ENCODE measurements at places on chromosomes 6 and 20.

- no peak for DNase-seq
Observed at GRCh38 chr6:6816716-6817115, 228.2 kb downstream of the LY86 start.

DNA sequence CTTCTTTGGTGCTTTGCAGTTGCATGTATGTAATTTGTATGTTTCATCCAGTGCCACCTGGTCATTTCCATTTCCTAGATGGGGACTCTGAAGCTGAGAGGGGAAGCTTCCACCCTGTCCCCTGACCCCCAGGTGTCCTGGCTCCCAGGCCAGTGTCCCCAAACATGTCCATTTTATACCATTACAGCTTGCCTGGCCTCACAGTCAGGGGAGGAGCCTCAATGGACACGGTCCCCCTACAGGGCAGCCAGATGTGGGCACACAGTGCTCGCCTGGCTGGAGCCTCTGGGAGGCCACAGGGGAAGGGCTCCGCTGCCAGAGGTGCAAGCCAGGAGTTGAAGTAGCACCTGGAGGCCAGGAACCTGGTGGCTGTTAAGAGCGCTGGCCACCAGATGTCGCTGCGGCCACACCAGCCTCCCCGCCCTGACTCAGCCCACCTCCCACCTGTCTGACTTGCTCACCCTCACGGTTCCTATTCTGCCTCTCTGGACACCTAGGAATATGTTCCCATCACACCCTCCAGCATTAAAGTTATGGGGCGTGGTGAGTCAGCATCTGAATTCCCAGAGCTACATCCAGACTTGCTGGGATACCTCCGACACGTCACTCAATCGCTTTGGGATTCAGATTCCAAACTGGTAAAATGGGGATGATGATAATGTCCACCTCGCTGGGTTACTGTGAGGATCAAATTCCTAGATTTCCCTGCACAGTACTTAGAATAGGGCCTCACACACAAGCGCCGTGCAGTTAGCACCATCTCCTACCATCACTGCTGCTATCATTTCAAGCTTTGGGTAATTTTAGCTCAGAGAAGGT, 107.4 kb downstream of the SULF2 start:
- DNase-seq: no peak

DNA sequence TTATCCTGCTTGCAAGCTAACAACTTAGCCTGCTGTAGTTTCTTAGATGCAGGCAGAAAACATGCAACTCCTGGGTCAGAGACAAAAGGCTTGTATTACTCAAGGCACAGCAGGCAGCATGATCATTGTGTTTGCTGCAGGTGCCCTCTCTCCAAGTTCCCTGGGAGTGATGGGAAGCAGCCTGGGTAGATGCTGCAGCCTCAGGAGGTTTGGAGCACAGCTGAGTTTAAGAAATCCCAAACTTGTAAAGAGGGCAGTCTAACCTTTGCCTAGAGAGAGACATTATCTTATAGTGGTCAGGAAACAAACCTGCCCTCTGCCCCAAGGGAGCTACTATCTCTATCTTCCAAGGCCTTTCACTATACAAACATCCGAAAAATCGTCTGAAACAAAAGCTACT, 61.1 kb downstream of the PFDN4 start:
- no peak for DNase-seq

DNA sequence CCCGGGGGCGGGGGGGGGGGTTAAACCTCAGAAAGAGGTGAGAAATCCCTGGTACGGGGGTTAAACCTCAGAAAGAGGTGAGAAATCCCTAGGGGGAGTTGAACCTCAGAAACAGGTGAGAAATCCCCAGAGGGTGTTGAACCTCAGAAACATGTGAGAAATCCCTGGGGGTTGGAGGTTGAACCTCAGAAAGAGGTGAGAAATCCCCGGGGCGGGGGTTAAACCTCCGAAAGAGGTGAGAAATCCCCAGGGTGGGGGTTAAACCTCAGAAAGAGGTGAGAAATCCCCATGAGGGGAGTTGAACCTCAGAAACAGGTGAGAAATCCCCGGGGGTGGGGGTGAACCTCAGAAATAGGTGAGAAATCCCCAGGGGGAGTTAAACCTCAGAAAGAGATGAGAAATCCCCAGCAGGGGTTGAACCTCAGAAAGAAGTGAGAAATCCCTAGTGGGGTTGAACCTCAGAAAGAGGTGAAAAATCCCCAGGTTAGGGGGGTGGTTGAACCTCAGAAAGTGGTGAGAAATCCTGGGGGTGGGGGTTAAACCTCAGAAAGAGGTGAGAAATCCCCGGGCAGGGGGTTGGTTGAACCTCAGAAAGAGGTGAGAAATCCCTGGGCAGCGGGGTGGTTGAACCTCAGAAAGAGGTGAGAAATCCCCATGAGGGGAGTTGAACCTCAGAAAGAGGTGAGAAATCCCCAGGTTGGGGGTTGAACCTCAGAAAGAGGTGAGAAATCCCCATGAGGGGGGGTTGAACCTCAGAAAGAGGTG, 87.4 kb downstream of the PLG start:
- no peak for DNase-seq

GRCh38 chr6:10341605-10342004, 73.3 kb downstream of the TFAP2A start:
- DNase-seq: no peak

- DNase-seq: peak; percentile 2
Observed at GRCh38 chr6:129402244-129402643, 307.7 kb downstream of the ARHGAP18 start.

DNA sequence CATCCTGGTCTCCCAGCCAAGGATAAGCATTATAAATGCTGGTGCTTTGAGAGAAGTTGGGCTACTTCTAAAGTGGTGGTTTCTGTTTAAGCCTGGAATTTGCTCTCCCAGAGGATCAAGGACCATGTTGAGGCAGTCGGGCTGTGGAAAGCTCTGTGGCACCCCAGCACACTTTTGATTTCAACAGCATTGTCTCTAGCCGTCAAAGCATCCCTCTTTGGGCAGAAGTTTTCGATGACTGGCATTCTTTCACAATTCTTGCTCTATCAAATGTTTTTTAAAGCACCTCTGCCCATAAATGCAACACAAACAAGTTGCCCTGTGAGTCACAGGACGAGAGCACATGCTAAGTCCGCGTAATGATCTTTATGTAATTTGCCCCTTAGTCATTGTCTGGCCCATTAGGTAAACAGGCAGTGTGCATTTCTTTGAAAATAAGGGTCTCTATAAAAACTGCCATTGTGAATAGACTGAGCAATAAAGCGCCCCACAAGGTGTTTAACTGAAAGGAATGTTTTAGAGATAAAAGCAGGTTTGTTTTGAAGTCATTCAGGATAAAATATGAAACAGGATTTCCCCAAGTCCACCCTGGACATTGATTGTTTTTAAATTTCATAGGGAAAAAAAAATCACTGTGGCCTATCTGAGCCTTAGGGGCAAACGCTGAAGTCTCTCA, 44.7 kb upstream of the FOXQ1 start:
- no peak for DNase-seq

- DNase-seq: no peak
Observed at GRCh38 chr20:59016795-59017492, 2.3 kb upstream of the TUBB1 start.

GRCh38 chr6:26457264-26457805, 420 bp upstream of the BTN2A1 start:
- DNase-seq: peak; percentile 11

- DNase-seq: no peak
Observed at GRCh38 chr6:99951016-99951805, 42.8 kb downstream of the MCHR2 start.

GRCh38 chr6:160112628-160113299, 8.9 kb upstream of the SLC22A1 start:
- DNase-seq: no peak

- DNase-seq: no peak
Observed at GRCh38 chr20:45552456-45552855, 5.3 kb upstream of the EPPIN start.

DNA sequence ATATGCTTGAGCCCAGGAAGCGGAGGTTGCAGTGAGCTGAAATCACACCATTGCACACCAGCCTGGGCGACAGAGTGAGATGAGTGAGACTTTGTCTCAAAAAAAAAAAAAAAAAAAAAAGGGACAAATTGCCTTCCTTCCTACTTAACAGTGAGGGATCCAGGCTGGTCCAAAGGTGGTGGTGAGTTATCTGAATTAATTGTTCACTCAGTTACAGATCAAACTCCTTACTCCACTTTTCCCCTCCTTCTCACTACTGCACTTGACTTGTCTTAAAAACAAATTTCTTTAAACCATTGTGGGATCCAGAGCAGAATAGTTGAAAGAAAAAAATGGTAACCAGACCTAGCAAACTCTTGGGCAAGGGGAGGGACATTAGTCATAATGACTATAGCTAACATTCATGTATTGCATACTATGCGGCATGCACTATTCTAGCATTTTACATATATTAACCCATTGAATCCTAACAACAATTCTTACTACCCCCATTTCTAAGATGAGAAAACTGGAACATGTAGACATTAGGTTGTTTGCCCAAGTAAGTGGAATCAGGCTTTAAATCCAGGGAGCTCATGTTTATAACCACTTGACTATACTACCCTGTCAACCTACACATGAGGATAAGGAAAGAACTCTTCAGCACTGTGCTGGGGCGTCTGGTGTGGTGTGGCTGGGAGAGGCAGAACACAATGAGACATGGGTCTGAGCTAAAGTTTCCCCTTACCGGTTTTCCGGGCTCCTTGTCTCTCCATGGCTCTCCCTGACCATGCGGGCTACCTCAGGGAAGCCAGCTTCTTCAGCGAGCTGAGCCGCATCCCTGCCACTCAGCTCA, 1.5 kb downstream of the GPANK1 start:
- DNase-seq: no peak

GRCh38 chr6:43491750-43492661, 14.6 kb downstream of the TJAP1 start:
- DNase-seq: peak; percentile 87

GRCh38 chr6:30877419-30878262, 6.7 kb upstream of the DDR1 start:
- peak; percentile 84 for DNase-seq

DNA sequence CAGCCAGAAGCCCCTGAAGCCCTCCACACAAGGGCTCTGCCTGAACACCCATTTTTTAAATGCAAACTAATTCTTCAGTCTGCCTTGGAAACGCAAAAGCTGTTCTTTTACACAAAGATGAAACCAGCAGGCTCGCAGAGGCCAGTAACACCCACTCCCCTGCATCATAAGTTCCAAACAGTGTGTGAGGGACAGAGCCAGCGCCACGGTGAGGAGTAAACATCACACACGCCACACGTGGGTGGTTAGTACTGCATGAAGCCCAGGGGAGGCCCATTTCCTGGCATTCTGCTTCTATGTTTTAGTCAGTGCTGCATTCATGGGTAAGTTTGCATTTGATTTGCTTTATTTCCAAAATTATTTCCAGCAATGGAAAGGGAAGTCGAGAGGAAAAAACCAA, 217.7 kb upstream of the RIN2 start:
- DNase-seq: no peak

DNA sequence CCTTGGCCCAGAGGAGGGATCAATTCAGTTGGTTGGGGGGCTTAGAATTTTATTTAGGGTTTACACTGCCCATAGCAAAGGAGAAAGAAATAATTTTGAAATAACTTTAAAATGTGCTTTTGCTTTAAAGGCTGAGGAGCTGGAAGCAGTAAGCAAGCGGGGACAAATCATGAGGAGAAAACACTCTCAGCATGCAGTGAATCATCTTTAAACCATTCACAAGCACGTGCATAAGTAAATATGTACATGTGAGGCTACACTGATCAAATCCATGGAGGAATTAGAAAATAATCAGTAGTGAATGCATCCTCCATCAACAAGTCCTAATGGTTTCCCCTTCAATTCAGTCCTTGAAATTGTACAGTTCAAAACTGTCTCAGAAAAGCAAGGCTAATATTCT, 181.0 kb downstream of the MTFR2 start:
- DNase-seq: peak; percentile 33

DNA sequence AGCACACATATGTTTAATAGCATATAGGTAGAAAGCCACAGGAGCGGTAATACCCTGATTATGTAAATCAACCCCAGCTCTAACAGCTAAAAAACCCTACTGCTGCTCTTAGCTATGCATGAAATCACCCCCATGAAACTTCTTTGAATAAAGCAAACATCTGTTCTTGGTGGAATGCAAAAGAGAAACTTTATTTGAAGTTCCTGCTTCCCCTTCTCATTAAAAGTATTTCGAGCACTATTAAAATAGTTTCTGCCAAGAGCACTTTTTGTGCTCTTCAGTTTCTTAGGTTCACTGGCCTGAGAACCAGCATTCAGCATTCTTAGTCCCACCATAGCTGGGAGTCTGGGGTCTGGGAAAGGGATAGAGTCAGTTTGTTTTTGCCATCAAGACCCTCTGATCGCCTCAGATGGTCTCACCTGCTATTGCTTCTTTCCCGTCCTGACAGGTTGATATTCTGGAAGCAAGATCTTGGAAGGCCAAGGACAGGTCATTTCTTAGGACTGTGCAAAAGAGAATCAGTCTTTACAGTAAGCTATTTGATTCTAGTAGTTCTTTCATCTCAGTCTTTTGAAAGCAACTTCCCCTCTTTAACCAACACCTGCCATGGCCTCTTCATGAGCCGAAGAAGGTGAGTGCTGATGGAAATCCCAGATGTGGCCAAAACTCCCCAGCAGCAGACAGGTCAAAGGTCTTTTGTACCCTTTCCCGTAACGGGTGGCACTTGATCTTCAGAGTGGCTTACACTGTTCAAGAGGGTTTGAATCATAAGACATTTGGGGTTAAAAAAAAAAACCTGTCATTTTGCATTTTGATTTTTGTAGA, 76.5 kb upstream of the TMEM170B start:
- no peak for DNase-seq

- DNase-seq: no peak
Observed at GRCh38 chr6:125519367-125519766, 217.6 kb upstream of the HDDC2 start.

GRCh38 chr20:29687438-29687837, 1570.0 kb upstream of the DEFB115 start:
- no peak for DNase-seq

- DNase-seq: peak; percentile 84
Observed at GRCh38 chr6:31680226-31681134, at the start of gene LY6G5C. TSS of gene LY6G5C (minus strand) at chr6:31681067. CDS start at chr6:31680373, 694 bp downstream.

DNA sequence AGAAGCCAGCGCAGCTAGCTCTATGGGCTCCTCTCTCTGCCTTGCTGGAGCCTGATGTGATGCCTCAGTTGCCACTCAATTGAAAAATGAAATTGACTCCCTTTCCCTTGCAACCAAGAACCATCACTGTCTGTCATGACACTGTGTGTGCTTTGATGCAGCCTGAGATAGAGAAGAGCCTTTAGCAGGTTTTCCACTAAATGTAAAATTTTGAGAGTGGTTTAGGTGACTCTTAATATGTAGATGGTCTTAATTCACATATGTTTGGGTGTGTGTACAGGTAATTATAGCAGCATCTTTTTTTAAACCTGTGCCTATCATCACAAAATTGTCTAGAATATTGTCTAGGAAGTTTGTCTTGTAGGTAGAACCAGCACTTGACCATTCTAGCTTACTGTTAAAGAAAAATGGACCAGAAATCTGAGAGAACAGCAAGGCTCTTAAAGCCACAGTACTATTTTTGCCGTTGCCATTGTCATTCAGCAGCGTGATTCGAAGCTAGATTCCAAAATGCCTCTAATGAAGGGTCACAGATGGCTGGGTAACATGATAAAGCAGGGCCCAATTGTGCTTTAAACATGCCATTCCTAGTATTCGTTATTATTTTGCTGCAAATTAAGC, 1.3 kb downstream of the ARFGEF3 start:
- no peak for DNase-seq
